ENCODE measurements at places on chromosomes 1 and 21.

GRCh38 chr21:38282921-38283320 is 26.1 kb downstream of the KCNJ15 start:
- no peak for DNase-seq

DNA sequence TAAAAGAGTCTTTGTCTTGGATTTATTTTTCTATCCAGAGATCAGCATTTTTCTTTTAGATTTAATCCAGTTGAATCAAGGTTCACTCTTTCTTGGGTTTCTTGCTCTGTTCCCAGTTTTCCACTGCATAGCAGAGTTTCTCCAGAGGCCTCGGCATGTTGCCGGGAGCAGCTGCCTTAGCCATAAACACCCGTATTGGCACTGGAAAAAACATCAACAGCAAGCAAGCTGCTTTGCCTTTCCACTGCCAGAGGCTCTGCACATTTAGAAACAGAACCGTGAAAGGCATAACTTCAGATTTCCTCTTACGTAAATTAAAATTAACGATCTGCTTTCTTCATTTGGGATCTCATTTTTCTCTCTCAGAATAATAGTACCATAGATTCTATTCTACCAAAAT is 181.8 kb upstream of the L1TD1 start:
- DNase-seq: no peak

GRCh38 chr1:221715321-221716169 is 26.3 kb downstream of the DUSP10 start:
- peak; percentile 87 for DNase-seq

DNA sequence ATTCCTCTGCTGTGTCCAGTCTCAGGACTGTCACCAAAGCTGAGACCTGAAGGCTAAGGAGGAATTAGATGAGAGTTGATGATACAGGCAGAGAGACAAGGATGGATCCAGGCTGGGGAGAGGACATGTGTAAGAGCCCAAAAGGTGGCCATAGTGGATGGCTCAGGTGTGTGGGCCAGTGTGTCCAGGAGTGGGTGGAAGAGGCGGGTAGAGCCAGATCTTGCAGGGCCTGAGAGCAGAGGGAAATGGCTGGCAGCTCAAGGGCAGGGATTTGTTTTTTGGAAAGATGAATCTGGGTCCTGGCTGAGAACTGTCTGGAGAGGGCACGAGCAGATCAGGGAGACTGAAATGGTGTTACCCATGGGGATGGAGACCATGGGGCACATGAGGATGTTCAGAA is 38.1 kb downstream of the AZIN2 start:
- no peak for DNase-seq

- peak; percentile 93 for DNase-seq
Observed at GRCh38 chr1:225896937-225897549, 8.1 kb upstream of the LEFTY1 start.

GRCh38 chr1:168794057-168794456 is 65.1 kb upstream of the DPT start:
- DNase-seq: no peak

DNA sequence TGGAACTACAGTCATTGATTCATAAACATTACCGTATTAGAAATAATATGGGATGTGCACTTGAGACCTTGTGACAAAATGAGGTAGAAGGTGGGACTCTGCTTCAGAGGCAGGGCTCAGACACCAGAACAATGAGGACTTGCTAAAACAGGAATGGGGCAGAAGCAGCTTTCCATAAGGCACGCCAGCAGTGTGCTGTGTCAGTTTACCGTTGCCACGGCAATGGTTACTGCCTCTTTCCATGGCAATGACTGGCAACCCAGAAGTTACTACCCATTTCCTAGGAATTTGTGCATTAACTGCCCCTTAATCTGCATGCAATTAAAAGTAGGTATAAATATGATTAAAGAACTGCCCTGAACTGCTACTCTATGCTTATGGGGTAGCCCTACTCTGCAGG is 169.0 kb downstream of the CHRM3 start:
- no peak for DNase-seq

GRCh38 chr21:14548779-14549178 is 2.7 kb upstream of the SAMSN1 start:
- DNase-seq: no peak

- no peak for DNase-seq
Observed at GRCh38 chr1:168057921-168058320, 78.8 kb downstream of the GPR161 start.

- no peak for DNase-seq
Observed at GRCh38 chr1:44067266-44068250, 36.3 kb upstream of the SLC6A9 start.

DNA sequence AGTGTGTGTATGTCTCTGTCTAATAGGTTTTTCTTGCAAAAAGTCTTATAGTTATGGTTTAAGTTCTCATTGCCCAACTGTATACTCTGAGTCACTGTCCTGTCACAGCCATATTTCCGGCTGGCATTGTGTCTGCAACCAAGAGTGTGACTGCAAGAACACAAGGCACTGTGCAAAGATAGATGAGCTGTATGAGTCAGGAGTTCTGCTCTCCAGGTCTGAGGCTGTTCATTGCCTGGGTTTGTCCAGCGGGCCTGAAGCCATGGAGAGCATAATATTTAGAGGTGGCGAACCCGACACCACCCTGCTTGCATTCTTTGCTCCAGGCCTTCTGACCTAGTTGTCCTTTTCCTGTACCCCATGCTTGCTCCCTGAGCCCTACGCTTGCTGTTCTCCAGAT is 50.9 kb upstream of the CNIH3 start:
- peak; percentile 90 for DNase-seq
